A549 (cell line): ENCODE measurements at places on chromosomes 11 and 22.

- no peak for DNase-seq
Measured at GRCh38 chr11:11975201-11976092, 33.0 kb downstream of the DKK3 start.

GRCh38 chr11:62911137-62912130 lies 9.7 kb downstream of the CHRM1 start:
- no peak for DNase-seq

DNA sequence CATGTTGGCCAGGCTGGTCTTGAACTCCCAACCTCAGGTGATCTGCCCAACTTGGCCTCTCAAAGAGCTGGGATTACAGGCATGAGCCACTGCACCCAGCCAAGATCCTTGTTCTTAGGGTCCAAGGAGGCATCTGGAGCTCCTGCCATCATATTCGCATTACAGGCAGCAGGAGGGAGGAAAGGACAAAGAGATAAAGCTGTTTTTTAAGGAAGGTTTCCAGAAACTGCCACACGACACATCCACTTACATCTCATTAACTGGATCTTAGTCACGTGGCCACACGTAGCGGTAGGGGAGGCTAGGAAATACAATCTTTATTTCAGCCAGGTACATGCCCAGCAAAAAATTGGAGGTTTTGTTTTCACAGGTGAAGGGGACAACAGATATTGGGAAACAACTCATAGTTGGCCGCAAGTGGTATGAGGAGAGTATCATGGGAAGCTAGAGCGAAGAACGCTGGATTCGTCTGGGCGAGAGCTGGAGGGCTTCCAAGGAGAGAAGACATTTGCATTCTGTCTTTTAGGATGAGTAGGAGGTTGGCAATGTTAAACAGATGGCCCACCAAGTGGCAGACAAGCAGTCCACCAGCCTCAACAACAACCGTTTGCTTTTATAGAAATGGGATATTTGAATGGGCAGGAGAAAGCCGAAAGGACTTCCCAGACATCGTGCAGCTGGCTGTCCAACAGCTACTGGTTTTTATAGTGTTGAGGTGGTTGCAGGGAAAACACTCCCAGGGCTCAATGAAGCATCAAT lies 39.2 kb upstream of the DMC1 start:
- DNase-seq, result no peak

- no peak for DNase-seq
Measured at GRCh38 chr11:3155691-3156258, 9.3 kb downstream of the OSBPL5 start.

DNA sequence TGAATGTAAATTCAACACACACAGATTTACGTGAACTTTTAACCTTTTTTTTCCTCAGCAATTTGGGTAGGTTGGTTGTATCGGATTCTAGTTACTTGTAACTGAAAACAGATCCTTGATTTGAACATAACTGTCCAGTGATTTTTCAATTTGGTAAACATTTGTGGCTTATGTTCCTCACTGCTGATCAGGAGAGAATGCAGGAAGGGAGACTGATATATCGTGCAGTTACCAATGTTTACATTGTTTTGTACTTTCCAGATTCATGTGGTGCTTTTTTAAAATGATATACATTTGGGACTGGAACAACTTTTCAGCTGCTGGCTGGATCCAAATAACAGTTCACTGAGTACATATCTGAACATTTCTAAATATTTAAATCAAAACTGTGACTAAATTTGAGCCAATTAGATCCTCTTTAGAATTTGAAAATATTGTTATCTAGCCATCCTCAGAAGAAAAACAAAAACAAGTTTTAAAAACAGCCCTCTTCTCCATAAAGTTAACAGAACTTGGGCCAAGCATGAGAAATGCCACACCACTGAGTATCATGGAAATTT lies 84.3 kb upstream of the MTMR2 start:
- no peak for DNase-seq

GRCh38 chr11:118872403-118872821 lies 11.3 kb upstream of the CXCR5 start:
- no peak for DNase-seq

GRCh38 chr11:6623391-6624363 lies 4.5 kb upstream of the TPP1 start:
- DNase-seq, result no peak

DNA sequence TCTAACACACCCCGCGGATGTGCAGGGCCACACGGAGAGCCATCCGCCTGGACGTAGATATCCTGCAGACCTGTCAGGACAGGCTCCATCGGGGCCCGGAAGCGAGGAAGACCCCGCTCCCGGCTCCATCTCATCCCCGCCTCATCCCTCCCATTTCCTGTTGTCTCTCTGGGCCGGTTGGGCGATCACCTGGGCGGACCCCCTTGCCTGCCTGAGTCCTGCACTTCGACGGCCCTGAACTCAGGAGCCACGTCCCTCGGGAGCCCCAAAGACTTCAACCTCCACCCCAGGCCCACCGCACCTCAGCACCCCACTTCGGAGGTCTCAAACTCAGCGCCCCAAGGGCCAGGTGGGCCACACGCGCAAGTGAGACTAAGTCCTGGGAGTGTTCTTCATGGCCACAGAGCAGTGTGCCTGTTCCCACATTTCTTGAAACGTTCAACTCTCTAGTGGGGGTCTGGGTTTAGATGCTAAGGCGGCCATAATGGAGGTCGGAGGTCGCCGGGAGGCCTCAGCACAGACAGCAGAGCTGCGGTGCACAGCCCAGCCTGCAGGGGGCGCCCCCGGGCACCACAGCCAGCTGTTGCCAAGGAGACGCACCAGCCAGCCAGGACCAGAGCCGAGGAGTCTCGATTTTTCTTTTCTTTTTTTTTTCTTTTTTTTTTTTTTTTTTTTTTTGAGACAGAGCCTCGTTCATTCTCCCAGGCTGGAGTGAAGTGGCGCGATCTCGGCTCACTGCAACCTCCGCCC lies 26.0 kb upstream of the FADD start:
- peak; percentile 53 for DNase-seq

DNA sequence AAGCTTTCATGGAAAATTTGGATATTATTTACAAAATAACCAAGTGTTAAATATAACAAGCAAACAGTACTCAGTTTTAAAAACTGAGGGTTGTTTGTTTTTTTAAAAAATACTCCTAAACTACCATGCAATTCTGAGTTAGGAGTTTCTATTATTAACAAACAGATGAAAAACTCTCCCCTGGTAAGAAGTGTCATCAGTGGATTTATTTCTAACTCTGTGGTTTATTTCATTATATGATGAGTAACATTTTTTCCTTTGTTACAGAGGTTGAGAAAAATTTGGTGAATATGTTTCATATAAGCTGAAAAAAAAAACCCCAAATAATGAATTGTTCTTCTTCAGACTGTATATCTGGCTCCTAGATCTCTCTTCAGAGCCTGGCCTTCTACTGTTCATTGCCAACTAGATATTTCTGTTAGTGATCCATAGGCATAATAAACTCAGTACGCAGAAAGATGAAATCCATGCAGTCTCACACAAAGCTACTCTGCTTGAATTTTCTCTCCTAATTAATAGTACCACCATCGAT lies 29.4 kb upstream of the PDE3B start:
- no peak for DNase-seq

DNA sequence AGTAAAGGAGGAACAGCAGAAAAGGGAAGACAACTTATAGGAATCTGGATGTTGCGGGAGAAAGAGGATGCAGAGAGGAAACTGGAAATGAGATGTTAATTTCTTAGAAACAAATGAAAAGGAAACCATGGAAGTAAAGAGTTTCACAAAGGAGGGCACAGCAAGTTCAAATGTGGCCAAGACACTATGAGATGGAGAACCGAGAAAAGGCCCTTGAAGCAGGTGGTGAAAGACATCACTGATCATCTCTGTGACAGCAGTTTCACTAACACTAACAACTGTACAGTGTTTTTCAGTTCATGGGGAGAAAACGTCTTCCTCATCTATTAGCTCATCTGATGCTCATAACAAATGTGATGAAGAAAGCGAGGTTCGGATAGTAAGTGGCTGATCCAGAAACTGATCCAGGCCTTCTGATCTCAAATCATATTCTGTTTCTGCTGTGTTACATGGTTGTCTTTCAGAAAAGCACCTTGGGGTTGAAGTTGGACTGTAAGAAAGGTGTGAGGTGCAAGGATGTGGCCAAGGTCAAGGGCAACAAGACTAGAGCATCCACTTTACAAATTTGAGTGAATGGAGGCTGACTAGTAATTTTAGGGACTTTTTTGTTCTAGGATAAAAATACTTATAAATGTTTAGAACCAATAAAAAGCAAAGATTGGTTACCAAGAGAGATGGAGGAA lies 492.1 kb upstream of the CADM1 start:
- DNase-seq, result no peak

DNA sequence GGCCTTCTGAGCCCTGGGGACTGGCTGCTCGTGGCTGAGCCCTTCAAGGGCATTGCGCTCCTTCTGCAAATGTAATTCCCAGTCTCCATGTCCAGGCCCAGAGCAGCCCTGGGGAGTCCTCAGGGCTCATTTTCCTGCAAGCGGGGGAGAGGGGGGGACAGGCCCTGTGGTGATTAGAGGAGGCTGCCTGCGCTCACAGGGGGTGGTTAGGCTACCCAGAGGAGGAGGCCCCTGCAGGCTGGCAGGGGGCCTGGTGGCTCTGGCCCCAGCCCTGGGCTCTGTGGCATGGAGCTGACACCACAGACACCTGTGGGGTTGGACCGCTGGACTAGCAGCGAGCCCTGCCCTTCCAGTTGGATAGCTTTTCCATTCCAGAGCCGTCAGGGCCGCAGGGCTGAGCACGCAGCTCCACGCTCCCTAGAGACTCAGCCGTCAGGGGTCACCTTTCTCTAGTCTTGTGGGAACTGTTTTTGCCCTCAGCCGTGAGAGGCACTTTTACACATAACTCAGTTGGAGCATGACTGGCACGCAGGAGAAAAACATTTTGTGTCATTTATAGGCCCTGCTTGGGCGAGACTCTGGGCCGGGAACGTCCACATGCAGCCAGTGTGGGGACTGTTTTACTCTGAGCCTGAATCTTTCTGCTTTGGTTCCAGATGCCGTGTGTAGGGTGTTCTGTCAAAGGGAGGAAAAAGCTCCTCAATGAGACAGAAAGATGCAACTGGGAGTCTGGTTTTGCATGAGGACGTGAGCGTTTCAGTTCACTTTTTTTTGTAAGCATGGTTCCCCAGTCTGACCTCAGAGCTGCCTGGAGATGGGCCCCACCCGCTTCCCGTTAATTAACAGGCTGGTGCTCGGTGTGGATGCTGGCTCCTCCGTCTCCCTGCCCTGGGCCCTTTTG lies 58.1 kb downstream of the LRP5 start:
- no peak for DNase-seq

DNA sequence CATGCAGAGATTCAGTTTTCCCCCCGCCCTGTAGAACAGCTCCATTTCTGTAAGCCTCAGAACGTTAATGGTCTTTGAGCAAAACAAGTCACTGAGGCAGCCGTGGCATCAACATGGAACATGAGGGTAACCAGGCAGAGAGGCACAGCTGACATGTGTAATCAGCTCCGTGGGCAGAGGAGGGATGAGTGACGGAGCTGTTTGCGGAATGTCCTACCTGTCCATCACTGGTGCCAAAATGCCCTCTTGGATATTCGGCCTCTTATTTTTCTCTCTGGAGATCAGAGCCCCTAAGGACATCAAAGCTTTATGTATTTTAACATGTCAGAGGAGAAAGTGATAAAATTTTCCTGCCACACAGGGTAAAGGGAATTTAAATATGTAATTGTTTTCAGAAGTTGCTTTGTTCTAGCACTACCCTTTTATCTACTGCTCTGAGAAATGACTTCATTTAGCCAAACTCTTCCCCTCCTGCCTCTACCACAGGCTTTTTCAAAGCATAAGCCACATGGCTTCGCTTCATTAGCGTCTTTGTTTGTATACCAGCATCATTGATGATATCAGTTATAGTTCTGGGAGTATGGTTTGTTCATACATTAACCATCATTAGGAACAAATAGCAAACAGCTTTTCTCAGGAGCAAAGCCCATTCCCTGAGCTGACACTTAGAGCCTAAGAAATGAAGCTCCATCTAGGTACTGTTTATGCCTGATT lies 32.9 kb downstream of the C11orf71 start:
- no peak for DNase-seq

- DNase-seq, result no peak
Measured at GRCh38 chr11:117070016-117070415, 28.2 kb downstream of the SIK3 start.

DNA sequence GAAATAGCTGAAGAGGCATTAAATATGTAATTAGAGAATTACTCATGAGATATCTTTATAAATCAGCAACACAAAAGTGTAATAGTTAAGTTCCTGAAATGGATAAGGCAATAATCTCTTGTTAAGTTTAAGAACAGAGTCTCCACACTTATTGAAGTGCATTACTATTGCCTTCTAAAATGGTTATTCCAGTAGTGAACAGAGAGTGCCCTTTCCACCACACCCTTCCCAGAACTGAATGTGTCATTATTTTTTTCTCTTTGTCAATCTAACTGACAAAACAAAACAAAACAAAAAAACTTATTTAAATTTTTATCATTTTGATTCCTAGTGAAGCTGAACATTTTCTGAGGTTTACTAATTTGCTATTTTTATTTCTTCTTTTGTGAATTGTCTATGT lies 9.2 kb upstream of the PRRG4 start:
- no peak for DNase-seq

GRCh38 chr11:64096835-64097234 lies 61.1 kb downstream of the FLRT1 start:
- DNase-seq, result no peak

- peak; percentile 38 for DNase-seq
Measured at GRCh38 chr22:30038219-30038618, 42.0 kb upstream of the HORMAD2 start.

DNA sequence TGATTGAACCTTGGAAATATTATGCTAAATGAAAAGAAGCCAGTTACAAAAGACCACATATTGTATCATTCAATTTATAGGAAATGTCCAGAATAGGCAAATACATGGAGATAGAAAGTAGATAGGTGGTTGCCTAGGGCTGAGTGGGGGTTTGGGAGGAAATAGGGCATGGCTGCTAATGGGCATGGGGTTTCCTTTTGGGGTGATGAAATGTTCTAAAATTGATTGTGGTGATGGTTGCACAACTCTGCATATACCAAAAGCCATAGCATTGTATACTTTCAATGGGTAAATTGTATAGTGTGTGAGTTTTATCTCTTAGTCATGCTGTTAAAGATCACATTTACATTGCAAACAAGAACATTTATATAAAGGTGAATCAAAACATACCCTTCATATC lies 48.7 kb downstream of the LDLRAD3 start:
- DNase-seq, result no peak

DNA sequence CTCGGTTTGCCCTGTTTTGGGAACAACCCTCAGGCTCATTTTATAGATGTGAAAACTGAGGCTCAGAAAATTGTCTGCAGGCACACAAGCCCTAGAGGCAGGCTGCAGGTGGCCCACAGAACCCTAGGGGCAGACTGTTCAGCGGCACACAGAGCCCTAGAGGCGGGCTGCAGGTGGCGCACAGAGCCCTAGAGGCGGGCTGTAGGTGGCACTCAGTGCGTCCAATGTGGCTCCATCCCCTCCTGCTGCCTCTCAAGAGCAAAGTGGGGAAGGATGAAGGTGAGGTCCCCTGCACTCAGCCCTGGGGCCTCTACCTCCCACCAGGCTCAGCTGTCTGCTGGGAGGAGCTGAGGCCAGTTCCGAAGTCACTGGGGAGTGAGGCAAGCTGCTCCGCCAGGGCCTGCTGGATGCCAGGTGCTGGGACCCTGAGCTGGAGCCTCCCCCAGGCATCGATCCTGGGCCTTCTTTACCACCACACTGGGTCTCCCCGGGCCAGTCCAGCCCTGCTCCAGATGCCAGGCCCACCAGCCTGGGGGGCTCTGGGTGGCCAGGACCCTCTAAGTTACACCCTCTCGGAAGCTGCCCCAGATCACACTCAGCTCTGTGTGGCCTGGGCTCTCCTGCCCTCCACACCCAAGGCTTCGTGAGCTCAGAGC lies 2.3 kb downstream of the ACY3 start:
- DNase-seq, result peak; percentile 47

GRCh38 chr11:2328021-2328420 lies 26.2 kb downstream of the TSPAN32 start:
- no peak for DNase-seq
